ENCODE measurements at places on chromosomes 12 and 14.
A peak's percentile ranks its signal among the peaks of the same experiment; 100 is the strongest.

DNA sequence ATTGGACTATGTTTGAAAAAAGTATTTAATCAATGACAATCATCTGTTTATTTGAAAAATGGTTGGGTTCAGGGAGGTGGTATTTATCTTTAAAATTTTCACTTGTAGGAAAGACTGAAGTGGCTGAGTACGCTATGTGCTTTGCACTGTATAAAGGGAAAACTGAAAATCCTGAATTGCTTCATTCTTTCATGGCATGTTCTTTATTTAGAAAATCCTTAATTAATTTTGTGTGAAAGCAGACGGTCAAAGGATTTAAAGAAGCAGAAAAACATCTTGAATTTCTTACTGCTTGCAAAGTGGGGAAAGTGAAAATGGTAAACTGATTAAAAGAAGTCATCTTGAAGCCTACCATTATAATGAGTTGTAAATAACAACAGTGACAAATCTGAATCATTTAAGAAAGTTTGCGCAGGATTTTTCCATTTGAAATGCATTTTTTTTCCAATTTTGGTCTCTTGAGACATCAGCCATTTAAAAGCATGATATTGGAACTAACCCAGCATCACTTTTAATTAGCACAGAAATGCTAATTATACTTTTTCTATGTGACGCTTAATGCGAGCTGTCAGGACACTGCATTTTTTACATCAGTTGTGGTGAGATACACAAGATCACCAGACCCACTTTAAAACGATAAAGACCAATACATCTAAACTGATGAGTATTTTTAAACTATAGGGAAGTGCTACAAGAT is 169.0 kb downstream of the NEDD1 start:
- DNase-seq = no peak

DNA sequence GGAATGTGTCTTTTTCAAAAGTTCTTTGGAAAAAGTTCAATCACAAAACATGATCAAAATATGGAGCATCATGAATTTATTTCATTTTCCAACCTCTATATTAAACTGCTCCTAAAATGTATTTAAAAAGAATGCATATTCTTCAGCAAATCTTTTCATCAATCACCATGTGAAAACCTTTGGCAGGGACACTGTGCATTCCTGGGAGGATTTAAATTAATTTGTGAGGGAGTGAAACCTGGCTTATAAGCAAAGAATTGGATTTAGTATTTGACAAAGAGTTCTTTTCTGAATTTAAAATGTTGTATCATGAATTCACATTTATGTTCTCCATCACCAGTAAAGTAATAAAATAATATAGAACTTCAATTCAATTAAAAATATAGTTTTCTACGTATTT is 38.2 kb downstream of the PAWR start:
- DNase-seq = no peak

GRCh38 chr12:28034271-28034670 is 61.7 kb upstream of the PTHLH start:
- DNase-seq = no peak

- no peak for DNase-seq
Measured at GRCh38 chr14:49089107-49089506, 497.1 kb downstream of the RPS29 start.

DNA sequence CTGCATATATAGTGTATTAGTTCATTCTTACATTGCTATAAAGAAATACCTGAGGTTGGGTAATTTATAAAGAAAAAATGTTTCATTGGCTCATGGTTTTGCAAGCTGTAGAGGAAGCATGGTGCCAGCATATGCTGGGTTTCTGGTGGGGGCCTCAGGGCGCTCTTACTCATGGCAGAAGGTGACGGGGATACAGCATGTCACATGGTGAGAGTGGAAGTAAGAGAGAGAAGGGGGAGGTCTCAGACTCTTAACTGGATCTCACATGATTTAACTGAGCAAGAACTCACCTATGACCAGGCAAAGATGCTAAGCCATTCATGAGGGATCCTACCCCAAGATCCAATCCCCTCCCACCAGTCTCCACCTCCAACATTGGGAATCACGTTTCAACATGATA is 15.9 kb upstream of the PAWR start:
- no peak for DNase-seq

DNA sequence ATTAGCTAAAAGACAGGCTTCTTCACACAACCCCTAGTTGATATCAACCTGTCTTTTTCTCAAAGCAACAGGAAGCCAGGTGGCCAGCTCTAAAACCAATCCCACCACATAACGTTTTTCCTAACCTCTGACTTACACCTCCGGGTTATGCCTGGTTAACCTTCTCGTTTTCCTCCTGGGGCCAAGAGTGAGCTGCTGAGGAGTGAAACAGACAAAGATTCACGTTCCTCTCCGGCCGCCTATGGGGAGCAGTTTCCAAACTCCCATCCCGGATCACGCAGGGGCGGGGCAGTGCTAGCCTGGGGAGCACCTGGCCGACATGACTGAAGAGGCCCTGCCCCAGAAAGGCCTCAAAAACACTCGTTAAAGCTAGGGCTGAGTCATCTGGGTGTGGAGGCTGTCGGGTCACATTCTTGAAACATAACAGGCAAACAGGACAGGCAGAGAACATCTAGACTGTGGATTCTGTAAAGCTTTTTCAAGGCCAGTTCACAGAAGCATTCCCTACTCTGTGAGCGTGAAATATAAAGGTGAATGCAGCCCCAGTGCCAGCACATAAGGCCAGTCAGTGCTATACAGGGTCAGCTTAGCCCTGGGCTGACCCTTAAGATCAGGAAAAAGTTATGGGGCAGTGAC is 25.9 kb upstream of the LGALS3 start:
- DNase-seq = peak; percentile 49

DNA sequence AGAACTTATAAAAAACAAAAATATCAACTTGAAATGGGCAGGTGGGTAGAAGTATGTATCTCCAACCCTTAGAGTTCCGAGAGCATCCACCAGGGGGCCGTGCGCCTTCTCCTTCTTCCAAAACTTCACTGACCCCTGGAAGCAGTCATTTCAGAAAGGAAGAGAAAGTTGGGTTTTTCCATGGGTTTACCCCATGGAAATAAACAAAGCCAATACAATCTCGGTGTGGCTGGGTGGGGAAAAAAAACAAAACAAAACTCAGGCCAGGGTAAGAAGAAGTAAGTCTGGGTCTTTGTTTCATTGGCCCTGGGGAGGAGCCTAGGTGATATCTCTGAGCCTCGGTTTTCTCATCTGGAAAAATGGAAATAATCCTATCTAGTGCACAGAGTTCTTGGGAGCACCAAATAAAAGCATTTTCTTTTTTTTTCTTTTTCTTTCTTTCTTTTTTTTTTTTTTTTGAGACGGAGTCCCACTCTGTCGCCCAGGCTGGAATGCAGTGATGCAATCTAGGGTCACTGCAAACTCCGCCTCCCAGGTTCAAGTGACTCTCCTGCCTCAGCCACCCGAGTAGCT is 33.6 kb upstream of the HNF1A start:
- DNase-seq = peak; percentile 26

GRCh38 chr14:53879747-53880146 is 76.9 kb downstream of the BMP4 start:
- DNase-seq = no peak

DNA sequence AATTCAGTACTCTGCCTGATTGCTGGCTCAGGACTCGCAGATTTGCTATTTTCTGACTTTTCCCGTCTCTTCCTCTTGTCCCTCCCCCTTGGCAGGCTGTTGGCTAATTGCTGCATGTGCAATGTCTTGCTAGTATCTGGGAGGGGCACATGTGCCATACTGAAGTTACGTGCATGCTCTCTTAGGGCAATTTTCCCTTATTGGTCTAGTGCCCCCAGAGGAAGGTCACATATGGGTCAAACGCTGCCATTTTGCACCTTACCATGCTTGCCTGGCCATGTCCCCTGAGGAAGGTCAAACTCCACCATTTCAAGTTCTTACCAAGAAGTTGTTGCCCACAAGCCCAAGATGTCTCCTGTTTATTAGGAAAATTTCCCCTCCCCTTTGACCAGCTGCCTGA is 13.9 kb upstream of the ERC1 start:
- no peak for DNase-seq

DNA sequence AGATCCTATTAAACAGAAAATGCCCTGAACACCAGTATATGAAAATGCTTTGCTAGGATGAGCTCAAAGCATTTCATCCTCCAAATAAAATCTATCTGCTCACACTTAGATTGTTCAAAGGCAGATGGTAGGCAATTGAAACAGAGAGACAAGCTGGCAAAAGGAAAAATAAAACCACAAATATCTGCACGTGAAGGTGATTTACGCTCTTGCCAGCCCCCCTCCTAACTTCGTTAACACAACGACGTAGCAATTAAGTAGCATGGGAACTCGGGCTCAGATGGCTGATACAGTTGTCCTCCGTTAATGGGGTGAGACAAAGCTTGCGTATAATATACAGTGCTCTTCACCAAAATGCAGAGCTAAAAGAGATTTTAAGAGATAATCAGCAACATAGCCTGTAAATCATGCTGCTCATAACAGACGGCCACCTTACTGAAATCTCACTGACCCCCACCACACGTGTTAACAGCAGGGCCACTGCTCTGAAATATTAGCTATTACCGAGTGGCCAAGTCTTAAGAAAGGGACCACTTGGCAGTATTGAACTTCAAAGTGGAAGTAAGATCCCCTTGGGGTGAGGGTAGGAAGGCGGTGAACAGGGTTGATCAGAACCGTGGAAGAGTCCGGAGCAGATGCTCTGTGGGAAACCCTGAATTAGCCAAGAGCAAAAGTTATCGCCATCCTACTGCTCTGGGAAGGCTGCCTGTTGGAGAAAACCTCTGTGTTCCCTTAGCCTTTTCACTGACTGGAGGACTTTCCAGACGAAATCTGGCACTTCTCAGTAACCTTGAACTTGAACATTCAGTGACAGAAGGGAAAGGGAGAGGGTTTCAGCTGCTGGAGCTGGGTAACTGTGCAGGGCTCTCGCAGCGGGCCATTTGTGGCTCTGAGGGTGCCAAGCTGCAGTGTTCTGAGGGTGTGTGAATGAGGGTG is 23.1 kb downstream of the ETV6 start:
- no peak for DNase-seq

GRCh38 chr12:78641837-78642423 is 222.6 kb upstream of the SYT1 start:
- DNase-seq = no peak
